ENCODE measurements at places on chromosomes 12 and 14. TPM values are rescaled to one million over a fixed set of nuclear protein-coding genes. Genes with fewer than 3 reads are reported as not detected.
A peak's percentile ranks its signal among the peaks of the same experiment; 100 is the strongest.

- DNase-seq = peak; percentile 78
Observed at GRCh38 chr14:104227806-104228205, 89.4 kb downstream of the KIF26A start.

GRCh38 chr14:32509632-32510187, 180.6 kb downstream of the AKAP6 start:
- DNase-seq = no peak

GRCh38 chr12:63294327-63294632, 143.3 kb upstream of the AVPR1A start:
- DNase-seq = no peak

DNA sequence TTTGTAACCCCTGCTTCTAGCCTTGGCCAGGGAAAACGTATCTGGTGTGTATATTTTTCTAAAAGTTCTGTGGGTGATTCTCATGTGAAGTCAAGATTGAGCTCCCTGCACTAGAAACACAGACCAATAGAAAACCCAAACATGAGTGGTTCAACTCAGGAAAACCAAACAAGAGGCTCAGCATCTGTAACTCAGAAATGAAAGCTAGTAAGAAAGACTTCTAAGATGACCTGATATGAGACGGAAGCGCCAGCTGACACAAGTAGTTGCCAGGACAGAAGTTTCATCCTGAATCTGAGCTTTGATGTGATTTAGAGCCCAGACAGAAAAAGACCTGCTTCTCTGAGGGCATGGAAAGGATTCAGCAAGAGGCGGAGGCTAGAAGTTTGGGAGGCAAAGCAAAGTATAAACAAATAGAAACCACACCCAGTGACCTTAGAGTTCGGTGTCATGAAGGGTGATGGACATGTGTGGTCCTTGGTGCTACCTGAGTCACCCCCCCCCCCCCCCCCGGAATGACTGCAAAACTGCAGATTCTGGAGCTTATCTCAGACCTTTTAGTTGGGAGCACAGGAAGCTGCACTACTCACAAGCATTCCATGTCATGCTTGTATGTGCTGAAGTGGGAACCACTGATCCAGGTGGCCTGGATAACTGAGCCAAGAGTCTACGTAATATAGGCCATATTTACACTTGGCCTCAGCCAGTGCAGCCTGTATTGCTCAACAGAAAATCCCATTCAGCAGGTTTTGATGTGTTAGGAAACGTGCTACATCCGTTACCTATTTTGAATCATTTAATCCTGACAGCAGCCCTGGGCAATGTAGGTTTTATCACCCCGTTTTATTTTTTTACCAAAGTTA, 191.3 kb downstream of the ANO6 start:
- no peak for DNase-seq

- no peak for DNase-seq
Observed at GRCh38 chr14:73025544-73025943, 1.4 kb downstream of the ZFYVE1 start.

DNA sequence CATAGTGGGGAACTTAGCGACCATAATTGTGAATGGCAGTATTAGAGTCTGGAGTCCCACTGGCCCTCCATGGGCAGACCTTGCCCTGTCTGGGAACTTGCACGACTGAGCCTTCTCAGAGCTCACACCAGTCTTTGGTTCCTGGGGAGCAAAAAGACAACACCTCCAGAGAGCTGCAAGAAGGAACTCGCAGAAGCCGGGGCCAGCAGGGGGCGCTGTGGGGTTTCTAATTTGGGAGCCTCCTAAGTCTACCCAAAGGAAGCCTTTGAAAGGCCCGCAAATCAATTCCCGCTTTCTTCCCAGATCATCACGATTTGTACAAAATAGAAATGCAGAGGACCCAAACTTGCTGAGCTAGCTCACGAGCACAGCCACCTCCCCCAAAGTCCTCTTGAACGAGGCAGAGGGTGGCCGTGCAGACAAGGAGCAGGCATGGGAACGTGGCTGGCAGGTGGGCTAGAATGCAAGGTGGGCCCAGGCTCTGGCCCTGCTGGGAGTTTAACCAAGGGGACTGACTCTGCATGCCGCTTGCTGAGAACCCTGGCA, 46.3 kb upstream of the FBXO21 start:
- peak; percentile 93 for DNase-seq

DNA sequence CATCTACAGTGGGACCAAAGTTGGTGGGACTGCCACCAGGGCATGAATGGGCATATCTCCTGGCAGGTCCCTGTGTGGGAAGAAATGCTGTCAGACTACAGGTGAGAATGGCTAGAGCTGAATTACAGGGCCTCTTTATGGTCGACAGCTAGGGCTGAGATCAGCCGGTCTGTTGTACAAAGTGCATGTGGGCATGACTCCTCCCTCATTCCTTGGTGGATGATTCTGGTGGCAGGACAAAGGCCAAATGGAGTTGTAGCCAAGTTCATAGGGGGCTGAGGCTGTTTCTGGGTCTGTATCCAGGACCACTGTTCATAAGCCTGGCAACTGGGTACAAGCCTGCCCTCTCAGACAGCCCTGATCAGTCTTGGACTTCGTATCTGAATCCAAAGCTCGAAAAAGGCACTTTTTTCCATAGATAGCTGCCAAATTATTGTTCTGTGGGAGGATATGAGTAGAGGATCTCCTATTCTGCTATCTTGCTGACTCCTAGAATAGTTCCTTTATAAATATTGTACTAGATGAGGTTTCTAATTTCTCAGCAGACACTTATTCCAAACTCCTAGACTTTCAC, 460.8 kb downstream of the TMEM117 start:
- no peak for DNase-seq

Gene CLEC4D
- total RNA-seq = not detected

- DNase-seq = peak; percentile 35
Observed at GRCh38 chr12:4829161-4829792, 80.4 kb upstream of the KCNA1 start.

Gene KERA
- not detected for total RNA-seq

Gene IGFBP6
- total RNA-seq = 2.3 TPM

Gene MIS18BP1
- total RNA-seq = 51.0 TPM

DNA sequence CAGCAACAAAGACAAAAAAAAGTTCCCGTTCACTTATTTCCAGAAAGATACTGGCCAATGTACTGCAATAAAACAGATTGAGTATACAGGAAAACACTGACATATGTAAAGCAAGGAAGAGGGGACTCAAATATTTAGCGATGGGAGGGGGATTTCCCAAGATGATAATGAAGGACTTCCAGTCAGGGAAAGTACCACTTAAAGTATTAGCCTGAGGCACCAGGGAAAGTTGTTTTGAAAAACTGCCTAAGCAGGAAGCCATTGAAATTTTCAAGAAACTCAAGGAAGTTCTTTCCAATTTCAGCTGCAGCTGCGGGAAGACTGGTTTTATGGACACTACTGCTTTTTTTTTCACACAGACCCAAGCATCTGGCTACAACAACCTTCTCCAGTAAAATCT, 1007.4 kb upstream of the NOVA1 start:
- DNase-seq = no peak

GRCh38 chr14:22497671-22498093, 91.3 kb downstream of the DAD1 start:
- no peak for DNase-seq

- DNase-seq = peak; percentile 68
Observed at GRCh38 chr14:99201351-99202073, 70.5 kb downstream of the BCL11B start.

- no peak for DNase-seq
Observed at GRCh38 chr12:67666605-67667004, 18.1 kb downstream of the DYRK2 start.

DNA sequence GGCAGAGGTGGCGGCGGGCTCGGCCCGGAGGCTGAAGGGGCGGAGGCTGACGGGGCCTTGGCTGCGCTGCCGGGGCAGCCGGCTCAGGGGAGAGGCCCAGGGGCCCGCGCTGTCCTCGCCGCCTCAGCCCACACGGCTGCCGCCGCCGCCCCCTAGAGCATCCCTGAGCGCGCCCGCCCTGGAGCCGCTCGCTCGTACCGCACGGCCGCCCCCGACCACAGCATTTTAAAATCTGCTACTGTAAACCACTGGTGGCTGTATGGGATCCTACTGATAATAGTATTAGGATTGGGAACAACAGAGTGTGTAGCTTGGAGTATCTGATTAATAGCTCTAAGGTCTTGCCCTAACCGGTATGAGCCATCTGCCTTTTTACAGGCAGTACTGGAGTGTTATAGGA, 22.2 kb upstream of the EDDM3A start:
- no peak for DNase-seq

DNA sequence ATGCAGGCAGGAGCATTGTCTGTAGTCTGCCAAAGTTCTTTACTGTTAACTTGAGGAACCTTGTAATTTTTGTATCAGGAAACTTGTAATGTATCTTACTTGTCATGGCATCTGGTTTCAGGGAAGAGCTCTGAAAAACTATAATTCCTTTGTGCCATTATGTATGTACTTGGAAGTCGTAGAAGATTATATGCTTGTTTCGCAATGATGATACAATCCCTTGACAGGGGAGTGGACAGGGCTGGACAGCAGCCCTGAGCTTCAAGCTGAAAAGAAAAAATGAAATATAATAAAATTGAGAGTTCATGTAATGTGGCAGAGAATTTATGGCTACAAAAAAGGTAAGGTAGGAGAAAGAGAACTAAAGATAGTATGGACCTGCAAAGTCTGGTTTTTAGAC, 7.4 kb upstream of the DLGAP5 start:
- no peak for DNase-seq

Measured in activated CD8-positive, alpha-beta T cell treated with anti-CD3 and anti-CD28 coated beads for 36 hours (primary cell).